Fibroblast of skin of abdomen (primary cell): ENCODE measurements at places on chromosomes 7 and 10.

DNA sequence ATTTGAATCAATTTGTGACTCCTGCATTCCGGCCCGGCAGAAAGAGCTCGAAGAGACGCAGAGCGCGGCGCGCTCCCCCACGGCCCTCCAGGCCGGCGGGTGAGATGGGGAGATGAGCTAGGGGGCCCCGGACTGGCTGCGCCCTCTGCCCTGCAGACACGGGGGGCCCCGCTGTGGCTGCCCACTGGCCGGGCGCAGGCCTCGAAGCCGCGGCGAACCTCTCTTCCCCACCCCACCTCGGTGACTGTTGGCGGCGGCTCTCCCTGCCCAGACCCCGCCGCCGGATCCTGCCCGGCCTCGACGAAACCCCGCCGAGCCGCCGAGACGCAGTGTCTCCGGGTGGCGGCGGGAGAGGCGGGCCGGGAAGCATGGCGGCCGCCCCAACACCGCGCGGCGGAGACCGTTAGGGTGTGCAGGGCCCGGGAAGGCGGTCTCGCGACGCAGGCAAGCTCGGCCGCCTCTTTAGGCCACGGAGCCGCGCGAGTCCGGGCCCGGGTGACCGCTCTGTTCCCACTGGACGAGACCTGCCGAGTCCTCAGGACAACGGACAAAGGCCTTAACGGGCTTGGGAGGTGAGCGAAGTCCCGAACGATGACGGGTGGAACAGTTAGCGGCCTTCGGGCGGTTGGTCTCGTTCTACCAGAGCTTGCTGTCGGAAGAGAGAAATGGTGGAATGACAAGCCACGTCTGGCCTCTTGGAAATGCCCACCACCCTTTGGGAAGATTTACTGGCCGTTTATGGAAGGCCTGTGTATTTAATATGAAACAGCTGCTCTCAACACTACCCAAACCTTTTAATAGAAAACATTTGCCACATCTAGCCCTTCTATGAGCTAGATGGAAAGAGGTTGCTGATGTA is 24.3 kb downstream of the NUP42 start:
- DNase-seq: peak; percentile 25

DNA sequence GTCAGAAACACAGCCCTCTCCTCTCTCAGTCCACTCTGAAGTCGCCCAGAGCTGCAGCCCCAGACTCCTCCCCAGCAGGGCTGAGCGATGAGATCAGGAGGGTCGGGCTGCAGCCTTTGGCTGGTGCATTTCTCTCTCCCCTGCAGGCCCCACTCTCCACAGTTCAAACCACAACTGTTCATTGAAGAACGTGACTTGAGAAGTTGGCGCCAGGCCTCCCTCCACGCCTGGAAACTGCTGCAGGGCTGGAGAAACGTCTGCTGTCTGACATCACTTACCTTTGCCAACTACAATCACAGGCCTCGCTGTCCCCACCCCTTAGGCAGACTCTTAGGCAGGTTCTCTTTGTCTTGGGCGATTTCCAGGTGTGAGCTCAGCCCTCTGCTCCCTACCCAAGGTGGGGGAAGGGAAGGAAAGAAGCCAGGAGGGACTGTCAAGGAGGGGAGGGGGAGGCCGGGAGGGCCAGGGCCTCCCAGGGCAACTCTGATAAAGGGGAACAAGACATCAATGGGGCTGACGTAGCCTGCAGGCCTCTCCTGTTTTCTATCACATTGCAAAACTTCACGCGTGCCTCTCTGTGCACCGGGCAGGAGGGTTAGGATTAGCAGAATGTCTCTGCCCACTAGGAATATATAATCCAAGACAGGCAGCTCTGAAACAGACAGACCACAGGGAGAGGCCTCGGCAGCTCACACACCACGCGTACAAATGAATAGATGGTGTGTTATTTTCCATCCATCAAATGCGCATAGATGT is 32.7 kb downstream of the CALML5 start:
- DNase-seq: peak; percentile 91

DNA sequence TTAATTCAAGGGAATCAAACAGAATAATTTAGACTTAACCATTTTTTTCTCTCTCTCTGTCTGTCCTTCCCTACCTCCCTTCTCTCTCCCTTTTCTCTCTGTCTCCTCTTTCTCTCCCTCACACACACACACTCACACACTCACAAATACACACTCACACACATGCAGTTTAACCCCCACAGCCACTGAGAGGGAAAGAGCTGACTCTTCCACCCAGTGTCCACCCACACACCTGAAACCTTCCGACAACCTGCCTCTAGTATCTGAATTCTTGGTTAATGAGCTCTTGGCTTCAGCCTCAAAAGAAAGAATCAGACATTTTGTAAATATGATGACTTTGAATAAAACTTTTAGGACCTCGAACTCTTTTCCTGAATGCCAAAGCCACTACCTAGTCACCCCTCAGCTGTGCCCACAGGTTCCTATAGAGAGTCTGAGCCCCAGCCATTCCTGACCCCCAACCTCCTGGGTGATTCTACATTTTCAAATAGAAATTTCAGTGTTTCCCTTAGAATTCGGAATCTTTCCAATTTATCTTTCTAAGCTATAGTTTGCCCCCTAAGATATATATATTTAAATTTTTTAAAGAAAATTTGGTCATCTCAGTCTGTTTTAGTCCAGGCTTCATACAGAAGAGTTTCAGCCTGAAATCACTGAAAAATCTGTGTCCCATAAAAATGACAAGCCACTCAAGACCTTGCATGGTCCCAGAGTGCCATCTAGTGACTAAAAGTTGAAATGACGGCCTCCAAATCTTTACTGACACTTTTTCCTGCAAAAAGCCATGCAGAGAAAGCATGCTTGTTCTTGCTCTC is 202.8 kb downstream of the IPMK start:
- DNase-seq: peak; percentile 53

DNA sequence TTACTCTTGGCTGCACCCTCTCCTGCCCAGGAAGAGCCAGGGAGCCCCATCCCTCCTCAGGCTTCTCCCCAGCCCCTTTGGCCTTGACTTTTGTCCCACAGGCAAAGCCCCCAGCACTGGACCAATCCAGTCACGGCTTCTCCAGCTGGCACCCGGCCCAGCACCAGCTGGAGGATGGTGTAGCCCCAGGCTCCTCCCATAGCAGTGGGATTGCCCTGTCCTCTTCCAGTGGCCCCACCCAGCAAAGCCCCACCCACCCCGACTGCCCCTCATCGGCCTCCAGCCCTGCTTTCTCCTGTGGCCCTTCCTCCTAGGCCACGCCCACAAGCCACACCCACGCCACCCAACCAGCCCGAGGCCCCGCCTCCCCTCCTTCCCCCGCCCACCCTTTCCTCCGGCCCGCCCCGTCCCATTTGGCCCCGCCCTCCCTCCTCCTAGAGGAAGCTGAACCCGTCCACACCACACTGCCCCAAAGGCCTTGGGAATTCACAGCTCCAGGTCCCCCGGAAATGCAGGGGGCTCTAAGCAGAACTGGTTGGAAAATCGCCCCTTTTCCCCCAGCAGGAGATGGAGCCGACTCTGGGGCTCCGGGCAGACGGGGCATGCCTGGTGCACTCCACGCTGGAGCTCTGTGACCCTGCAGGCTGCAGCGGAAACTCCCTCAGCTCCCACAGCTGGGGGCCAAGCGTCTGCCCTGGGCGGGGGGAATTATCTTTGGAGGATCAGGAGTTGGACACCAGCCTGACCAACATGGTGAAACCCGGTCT is 25.2 kb downstream of the GET4 start:
- DNase-seq: peak; percentile 74

- no peak for DNase-seq
Observed at GRCh38 chr7:127378537-127378936, 14.0 kb downstream of the ZNF800 start.

DNA sequence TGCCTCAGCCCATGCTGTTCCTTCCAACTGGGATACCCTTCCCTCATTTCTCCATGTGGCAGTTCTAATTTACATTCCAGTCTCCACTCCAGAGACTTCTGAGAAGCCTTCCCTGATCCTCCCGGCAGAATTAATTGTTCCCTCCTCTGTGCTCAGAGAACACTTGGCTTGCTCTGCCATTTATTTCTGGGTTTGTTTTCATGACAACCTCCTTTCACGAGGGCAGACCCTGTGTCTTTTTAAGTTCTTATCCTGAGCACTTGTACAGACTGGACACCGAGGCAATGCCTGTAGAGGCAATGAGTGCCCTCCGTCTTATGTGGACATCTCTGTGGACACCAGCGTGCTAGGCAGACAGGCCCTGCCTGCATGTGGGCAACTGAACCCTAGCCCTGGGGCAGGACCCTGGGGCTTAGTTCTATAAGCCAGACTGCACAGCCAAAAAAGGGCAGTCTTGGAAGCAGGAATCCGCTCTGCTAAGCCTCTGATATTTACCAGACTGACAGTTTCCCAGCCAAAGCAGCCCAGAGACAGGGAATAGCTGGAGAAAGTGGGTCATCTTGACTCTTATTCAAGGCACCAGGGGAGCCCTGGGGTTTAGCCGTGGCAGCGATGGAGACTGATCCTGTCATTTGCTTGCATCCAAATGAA is 474.0 kb downstream of the RPS24 start:
- no peak for DNase-seq

GRCh38 chr10:102644066-102644645 is at the start of gene TRIM8:
Gene TRIM8, plus strand, starts transcription at chr10:102644479. Its CDS starts 139 bp downstream, at chr10:102644618.
- peak; percentile 36 for DNase-seq

DNA sequence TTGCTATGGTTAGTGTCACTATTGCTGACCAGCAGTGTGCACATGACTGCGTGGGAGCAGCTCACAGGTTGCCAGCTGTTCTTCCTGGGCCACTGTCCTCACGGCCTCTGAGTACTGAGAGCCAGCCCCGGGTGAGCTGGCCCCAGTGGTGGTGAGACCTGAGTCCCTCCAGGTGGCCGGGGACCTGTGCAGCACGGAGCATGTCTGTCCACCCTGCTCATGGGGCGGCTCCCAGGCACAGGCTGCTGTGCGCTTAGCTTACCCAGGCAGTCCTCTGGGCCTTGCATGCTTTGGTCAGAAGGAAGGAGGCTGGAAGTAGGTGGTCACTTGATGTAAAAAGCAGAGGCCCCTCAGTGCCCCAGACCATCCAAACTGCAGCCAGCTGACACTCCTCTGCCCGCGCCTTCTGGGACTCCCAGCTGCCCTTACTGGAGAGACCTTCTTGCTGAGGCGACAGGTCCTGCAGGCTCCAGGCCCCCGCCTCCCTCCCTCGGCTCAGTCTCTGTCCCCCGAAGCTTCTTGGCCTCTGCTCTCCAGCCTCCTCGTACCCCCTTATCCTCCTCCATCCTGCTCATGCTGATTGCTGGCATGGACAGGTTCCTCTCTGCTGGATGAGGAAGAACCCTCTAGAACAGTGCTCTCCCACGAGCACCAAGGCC is 30.9 kb upstream of the DPYSL4 start:
- DNase-seq: no peak

DNA sequence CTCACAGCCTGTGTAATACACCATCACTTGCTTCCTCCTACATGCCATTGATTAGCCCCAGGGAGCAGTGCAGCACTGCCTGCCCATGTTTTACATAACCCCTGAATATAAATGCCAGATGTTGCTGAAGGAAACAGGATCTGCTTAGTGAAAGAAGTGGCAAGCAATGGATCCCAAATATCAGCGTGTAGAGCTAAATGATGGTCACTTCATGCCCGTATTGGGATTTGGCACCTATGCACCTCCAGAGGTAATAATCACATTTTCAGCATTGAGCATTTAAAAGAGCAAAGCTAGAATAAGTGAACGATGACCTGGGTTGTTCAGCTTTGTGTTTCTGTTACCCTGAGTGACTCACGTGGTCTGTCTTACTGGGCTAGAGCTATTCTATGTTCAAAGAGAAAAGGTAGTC is at the start of gene AKR1C4:
AKR1C4 (plus strand) TSS at position 136 of the 412 bp plus-strand sequence; CDS start at position 167, 31 bp downstream.
- DNase-seq: no peak
